ENCODE measurements at places on chromosomes 6 and 20.

GRCh38 chr6:38498085-38498484 lies 141.6 kb downstream of the BTBD9 start:
- DNase-seq = no peak

- DNase-seq = no peak
These were observed 32.1 kb downstream of the TGM2 start for GRCh38 chr20:38132910-38133501.

- no peak for DNase-seq
These were observed 11.2 kb upstream of the PCMTD2 start for GRCh38 chr20:64244281-64244805.

DNA sequence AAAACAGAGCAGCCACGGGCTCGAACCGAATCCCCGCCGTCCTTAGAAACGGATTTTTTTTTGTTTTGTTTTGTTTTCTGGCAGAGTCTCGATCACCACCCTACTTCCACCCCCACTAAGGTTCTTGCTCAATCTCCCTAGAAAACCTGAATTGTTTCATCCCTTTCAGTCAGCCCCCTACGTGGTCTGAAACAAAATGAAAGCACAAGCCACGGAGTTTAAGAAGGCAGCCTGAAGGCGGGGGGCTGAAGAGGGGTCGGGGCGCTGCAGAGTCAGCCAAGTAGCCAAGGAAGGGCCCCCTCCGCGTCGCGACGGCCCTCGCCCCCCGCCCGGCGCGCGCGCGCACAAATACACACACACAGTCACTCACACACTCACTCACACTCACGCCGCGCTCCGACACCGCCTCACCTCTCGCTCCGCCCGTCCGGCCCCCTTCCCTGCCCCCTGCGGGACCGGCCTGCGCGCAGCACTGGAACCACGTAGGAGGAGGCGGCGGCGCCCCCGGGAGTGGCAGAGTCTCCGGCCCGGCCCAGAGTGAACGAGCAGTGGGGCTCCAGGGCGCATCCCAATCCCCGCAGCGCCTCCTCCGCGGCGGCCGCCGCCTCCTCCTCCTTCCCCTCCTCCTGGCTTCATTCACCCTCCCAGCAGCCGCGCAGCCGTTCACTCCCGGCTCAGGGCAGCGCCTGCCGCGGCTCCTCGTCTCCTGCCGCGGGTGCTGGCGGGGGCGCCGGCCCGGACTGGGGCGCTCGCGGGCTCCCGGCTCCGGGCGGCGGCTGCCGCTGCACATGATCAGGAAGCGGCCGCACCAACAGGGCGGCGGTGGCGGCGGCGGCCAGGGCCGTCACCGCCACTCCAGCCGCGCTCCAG lies 1.4 kb downstream of the ATXN1 start:
- DNase-seq = peak; percentile 79

Measured in NCI-H82 (cell line).